Activated naive CD4-positive, alpha-beta T cell (primary cell): ENCODE measurements at places on chromosomes 3 and 15.

DNA sequence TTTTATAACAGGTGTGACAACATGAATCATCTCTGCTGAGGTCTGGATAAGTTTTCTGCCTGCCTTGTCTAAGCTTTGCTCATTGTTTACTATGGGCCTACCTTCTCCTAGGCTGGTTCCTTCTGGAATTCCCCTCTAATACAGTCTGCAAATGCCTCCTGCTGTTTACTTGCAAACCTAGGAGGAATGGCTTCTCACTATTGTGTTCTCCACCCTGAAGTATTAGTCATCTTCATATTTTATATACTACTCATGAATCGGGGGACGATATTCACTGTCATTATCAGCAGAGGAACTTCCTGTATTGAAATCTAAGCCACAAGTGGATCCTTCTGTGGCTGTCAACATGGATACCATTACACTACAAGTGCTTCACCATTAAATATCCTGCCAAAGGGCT is 154.8 kb downstream of the PLCL2 start:
- DNase-seq: no peak

- no peak for DNase-seq
These were observed 110.5 kb upstream of the GAP43 start for GRCh38 chr3:115512565-115513415.

- DNase-seq: no peak
These were observed 27.1 kb downstream of the SHC4 start for GRCh38 chr15:48936666-48937065.

- no peak for DNase-seq
These were observed 198.4 kb upstream of the UBE2E1 start for GRCh38 chr3:23607184-23607847.

- DNase-seq: no peak
These were observed 81.2 kb downstream of the ANO10 start for GRCh38 chr3:43540624-43541023.

- no peak for DNase-seq
These were observed 8.5 kb downstream of the ITPKA start for GRCh38 chr15:41501931-41502794.

DNA sequence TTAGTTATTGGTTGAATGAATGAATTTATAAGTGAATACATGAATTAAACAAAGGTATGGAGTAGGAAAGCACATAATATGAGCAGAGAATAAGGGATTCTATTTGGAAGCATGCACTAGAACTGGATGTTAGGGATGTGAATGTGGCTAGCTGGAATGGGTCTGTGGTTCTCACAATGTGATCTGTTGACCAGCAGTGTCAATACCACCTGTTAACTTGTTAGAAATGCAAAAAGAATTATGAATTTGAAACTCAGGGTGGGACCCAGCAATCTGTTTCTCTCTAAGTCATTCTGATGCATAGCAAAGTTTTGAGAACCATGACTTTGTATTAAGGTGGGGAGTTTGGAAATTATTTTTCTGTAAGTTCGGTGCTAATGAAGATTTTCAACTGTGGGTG is 41.0 kb upstream of the SATB1 start:
- no peak for DNase-seq

DNA sequence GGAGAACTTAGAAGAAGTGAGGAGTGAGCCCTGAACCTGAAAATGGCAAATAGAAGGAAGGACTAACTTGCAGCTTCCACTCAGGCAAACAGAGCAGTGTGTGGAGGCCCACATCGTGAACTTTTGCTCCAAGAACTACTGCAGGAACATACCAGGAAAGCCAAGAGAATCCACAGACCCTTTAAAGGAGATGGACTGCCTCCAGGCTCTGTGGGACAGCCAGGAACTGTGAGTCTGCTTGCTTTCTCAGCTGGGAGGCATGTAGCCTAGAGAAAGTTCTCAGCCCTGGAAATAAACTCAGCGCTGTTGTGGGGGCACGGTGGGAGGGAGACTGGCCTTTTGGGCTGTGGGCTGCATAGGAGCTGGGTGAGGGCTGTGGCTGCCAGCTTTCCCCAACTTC is 93.0 kb downstream of the SNRK start:
- no peak for DNase-seq

DNA sequence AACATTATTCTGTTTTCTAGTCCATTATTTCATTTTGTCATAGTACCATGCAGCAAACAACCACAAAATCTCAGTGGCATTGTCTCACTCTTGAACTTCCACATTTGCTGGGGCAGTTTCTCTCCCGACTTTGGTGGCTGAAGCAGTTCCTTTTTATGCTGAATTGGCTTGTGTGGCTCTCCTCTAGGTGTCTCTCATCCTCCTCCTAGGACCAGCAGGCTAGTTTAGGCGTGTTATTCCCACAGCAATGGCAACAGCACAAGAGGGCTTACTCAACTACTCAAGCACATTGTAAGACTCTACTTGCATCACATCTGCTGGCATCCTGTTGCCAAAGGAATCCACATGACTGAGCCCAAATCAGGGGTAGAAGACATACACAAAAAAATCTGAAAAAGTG is 201.8 kb upstream of the KCNH8 start:
- no peak for DNase-seq

- no peak for DNase-seq
These were observed 177.1 kb downstream of the CD47 start for GRCh38 chr3:107913701-107914100.

- no peak for DNase-seq
These were observed 12.4 kb downstream of the C3orf20 start for GRCh38 chr3:14687360-14687759.

- no peak for DNase-seq
These were observed 70.5 kb upstream of the XCR1 start for GRCh38 chr3:46097691-46098241.

GRCh38 chr3:29475305-29475840 is 194.5 kb downstream of the RBMS3 start:
- DNase-seq: no peak

- DNase-seq: no peak
These were observed 119.2 kb downstream of the CTNNB1 start for GRCh38 chr3:41318520-41318919.
